ENCODE measurements at places on chromosomes 5 and 9.

- H3K4me3 ChIP-seq = no peak overlapping the region
- no peak overlapping the region for H3K27ac ChIP-seq
- no peaks in the 10 kb centered on the region for H3K27me3 ChIP-seq
- H3K4me1 ChIP-seq = peaks cover 18% of the 10 kb centered on the region
- H3K36me3 ChIP-seq = peaks cover 9% of the 10 kb centered on the region
Observed at GRCh38 chr9:93087971-93088655, 7.9 kb upstream of the CARD19 start.

DNA sequence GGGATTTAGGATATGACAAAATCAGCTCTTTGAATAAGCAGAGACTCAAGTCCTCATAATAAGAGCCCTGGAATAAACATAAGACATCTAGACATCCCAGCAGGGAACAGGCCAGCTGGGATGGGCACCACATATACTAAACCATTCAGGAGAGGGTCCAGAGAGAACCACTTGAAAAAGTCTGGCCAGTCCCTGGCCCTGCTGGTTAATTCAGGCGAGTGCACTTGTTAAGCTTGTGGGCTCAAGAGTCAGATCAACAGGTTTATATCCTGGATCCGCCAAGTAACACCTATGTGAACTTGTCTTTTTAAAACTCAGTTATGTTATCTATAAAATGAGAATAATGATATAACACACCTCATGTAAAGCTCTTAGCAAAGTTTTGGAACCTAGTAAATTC, 63.3 kb downstream of the CAVIN4 start:
- H3K27ac ChIP-seq = no peak overlapping the region
- H3K27me3 ChIP-seq = peaks cover 55% of the 10 kb centered on the region
- no peak for DNase-seq
- no peaks in the 10 kb centered on the region for H3K36me3 ChIP-seq
- H3K4me3 ChIP-seq = no peak overlapping the region

DNA sequence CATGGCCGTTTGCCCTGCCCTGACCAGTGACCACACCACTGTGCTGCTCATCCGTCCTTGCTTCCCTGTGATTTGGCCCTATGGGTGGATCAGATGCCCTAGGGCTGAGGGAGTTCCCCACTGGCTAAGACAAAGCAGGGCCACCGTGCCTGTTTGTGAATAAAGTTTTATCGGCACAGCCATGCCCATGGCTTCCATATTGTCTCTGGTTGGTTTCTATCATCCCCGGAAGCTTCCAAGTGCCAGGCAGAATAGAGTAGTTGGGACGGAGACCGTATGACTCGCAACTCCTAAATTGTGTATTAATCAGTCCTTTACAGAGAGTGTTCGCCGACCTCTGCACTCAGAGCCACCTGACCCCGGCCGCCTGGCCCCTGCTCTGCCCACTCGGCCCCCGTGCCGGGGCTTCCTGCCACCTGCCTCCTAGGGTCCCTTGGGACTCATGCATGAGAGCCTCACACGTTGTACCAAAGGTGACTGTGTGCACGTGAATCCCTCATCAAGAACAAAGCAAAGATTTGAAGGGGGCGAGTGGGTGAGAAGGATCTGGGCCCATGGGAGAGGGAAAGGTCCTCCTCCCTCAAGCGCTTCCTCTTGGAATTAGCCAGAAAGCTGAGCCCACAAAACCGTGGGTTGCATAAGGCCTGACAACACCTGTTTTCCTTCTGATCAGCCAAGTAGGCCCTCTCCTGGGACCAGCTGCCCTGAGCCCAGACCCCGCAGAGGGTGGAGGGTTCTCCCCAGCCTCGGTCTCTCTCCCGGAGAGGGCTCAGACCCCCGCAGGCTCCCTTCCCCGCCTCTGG, 11.7 kb upstream of the FCN2 start:
- H3K4me3 ChIP-seq = no peak overlapping the region
- no peaks in the 10 kb centered on the region for H3K27me3 ChIP-seq
- no peaks in the 10 kb centered on the region for H3K36me3 ChIP-seq

DNA sequence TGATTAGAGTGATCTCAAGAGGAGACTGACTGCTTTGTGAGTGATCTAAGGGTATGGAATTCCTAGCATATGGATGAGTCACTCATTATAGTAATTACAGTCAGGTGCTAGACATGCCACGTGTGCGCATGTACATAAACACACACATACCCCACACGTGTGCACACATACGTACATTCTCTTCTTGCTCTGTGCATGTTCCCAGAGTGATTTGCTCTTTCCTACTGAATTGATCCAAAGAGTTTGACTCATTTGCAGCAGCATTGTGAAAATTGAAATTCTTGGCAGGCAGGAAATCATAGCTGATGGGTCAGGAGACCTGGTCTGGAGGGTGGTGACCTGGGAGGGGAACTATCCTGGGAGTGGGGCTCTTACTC, 63.8 kb downstream of the ANGPTL2 start:
- no peaks in the 10 kb centered on the region for H3K36me3 ChIP-seq
- H3K27ac ChIP-seq = no peak overlapping the region
- H3K27me3 ChIP-seq = no peaks in the 10 kb centered on the region
- DNase-seq = no peak
- H3K4me1 ChIP-seq = peaks cover 14% of the 10 kb centered on the region
- H3K4me3 ChIP-seq = no peak overlapping the region

DNA sequence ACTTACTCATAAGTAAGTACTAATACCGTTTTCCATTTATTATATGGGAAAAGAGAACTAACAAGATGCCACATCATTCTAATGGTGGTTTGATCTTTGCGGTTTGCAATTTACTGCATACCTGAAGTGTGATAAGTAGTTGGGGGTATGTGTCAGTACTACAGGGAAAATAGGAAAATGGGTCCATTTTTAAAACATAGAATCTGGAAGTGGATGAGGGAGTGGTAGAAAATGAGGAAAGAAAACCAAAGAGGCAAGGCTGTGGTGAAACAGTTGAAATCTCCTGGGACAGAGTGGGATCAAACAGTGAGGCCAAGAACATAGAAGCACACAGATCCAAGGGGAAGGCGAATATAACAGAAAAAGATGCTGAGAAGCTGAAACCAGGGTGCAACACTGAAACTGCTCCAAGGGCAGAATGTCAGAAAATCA, 6.7 kb downstream of the ADAMTSL1 start:
- no peaks in the 10 kb centered on the region for H3K27me3 ChIP-seq
- no peaks in the 10 kb centered on the region for H3K4me1 ChIP-seq
- H3K36me3 ChIP-seq = no peaks in the 10 kb centered on the region
- no peak overlapping the region for H3K27ac ChIP-seq
- DNase-seq = no peak

All from central memory CD8-positive, alpha-beta T cell (primary cell).